ENCODE measurements at places on chromosomes 6 and 20.

- no peak for DNase-seq
Measured at GRCh38 chr6:138568997-138569396, 69.7 kb upstream of the NHSL1 start.

GRCh38 chr20:59443550-59443949 is 143.1 kb downstream of the EDN3 start:
- no peak for DNase-seq

GRCh38 chr20:330233-331149 is 5.1 kb downstream of the SOX12 start:
- peak; percentile 76 for DNase-seq

DNA sequence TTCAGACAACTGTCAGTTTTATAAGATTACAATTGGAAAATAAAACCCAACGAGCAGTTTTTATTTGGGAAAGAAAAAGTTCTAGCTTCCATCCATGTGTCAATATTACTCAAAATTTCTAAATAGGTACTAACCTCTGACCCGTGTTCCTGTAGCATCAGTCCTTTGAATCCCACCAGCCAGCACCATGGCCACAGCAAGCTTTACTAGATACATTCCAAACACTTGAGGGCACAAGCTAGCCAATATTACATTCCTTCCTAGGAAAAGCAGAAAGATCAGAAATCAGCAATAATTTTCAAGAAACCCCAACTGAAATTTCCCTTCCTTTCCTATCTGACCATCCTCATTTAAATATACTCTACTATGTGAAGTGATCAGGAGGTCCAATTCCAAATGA is 19.2 kb downstream of the ASF1A start:
- DNase-seq = no peak
